ENCODE measurements at places on chromosomes 2 and 18.
A peak's percentile ranks its signal among the peaks of the same experiment; 100 is the strongest.

- no peak for DNase-seq
These were observed 60.4 kb upstream of the SIX2 start for GRCh38 chr2:45069684-45070083.

DNA sequence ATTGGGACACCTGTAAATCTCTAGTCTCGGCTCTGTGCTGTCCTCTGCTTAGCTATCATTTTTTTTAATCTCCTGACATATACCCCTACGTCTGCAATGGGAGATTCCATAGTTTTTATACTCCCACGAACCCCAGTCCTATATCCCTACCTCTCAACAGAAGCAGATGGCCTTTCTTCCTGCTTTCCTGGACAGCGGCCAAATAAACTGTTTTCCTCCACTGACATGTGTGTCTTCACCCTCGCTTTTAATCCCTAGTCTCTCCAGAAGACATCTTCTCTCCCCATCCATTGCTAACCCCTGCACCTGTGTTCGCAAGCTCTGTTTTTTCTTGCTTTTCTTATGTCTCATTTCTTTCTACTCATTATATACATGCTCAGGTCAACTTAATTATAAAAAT, 395.4 kb downstream of the EPHA4 start:
- DNase-seq: no peak

GRCh38 chr2:25078170-25079049, 36.5 kb downstream of the EFR3B start:
- peak; percentile 65 for DNase-seq

- peak; percentile 16 for DNase-seq
These were observed 571.2 kb upstream of the ZEB2 start for GRCh38 chr2:145090841-145091761.

DNA sequence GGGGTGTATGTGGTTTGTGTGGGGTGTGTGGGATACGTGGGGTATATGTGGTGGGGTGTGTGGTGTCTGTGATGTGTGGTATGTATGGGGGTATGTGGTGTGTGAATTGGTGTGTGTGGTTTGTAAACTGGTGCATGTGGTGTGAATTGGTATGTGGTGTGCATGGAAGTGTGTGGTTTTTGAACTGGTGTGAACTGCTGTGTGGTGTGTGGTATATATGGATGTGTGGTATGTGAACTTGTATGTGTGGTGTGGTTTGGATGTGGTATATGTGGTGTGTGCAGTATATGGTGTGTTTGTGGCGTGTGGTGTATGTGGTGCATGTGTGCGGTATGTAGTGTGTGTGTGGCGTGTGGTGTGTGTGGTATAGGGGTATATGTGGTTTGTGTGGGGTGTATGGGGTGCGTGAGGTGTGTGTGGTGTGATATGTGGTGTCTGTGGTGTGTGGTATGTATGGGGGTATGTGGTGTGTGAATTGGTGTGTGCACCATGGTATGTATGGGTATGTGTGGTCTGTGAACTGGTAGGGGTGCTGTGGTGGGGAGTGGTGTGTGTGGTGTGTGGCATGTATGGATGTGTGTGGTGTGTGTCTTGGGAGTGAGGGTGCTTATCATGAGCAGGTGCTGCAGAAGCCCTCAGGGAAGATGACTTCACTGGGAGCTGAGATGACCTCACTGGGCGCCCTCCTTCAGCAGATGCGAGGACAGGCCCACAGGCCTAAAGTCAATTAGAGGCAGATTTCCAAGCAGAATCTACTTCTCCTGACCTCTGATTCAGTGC, 209.6 kb upstream of the TNP1 start:
- no peak for DNase-seq

GRCh38 chr2:109510136-109511028, 103.4 kb downstream of the SEPTIN10 start:
- DNase-seq: peak; percentile 91

DNA sequence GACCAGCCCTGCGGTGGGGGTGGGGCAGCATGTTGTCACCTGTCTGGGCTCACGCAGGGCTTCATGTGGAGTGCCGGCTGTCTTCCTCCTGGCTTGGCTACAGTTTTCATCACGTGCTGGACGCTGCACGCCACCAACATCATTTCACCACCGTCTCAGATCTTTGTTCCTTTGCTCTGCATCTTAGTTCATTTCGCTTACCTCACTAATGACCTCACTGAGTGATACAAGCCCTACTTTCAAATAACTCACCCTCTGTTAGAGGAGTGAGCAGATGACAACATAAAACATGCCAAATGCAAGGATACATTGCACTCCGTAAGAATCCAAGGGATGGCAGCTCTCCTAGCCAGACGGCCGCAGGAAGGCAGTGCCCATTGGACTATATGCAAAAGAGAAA, 527.5 kb downstream of the GALR1 start:
- no peak for DNase-seq

GRCh38 chr2:54546518-54546917, 90.4 kb downstream of the SPTBN1 start:
- DNase-seq: no peak

- DNase-seq: no peak
These were observed 36.7 kb downstream of the TTN start for GRCh38 chr2:178770518-178770917.

DNA sequence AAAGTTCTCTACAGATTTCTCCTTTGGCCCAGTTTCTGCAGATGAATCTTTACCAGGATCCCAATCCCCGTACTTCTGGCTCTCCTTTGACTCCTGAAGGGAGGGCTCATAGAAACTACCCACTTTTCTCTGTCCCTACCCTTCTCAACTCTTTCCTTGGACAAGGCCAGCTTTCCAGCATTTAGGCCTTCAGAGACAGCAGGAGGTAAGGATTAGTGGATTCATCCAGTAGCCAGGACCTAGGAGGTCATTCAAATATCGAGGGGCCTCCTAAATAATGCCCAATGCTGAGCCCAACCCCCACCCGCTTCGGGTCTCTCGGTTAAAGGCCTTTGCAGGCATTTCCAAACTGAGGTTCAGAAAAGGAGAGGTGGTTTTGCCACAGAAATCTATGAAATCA, 4.8 kb upstream of the ZNF532 start:
- DNase-seq: no peak

DNA sequence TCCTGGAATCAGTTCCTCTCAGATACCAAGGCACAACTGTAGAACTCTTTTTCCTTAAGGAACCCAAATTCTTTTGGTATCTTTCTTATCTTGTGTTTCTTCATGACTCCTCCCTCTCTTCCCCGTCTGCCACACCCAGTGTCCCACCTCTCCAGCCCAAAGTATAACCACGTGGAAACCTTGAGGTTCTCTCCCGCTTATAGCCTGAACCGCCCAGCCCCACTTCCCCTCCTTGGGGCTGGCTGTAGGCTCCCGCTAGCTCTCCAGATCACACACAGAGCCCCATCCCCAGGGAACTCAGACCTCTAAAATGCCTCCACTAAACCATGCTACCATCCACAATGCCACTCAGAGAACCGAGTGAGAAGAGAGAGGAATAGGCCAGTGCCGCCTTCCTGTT, 87.5 kb downstream of the MAPRE2 start:
- no peak for DNase-seq

DNA sequence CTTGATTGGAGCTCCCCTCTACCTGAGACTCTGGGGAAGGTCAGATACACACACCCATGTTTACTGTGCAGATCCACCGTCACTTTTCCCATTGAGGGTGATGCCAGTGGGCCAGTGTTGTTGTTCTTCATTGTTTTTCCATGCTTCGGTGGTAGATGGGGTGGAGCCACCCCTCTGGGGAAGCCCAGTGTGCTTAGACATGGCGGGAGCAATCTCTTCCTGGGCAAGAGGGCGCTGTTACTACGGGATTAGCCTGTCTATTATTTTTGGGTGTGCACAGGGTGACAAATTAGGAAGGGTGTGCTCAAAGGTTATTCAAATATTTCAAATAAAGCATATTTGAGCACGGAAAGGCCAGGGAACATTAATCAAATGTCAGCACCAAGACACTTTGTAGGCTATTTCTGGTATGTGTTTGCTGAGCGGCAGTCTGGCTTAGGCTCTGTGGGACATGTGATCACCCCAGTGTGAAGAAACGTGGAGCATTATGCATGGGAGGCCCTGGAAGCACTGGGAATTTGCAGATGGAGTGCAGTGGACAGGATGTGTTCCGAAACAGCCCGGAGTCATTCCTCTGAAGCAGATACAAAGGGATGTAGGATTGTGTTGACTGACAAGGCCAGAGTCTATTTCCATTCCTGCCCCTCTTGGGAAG, 34.8 kb upstream of the SMIM21 start:
- no peak for DNase-seq

- no peak for DNase-seq
These were observed 291.6 kb downstream of the CMPK2 start for GRCh38 chr2:6574121-6574520.

DNA sequence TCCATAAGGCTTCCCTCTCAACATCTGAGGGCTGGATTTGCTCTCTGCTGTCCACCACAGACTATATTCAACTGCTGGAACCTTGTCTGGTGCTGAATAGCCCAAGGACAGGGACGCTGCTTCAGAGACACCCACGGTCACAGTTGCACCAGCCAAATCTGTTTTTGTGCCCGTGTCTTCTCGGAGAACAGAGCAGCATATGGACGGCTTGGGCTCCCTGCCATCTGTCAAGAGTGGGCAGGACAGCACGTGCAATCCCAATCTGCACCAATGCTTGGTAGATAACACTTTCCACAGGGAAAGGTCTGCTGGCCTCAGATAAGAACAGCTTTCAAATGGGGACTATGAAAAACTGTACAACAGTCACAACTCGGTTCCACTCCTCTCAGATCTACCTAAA, 466.1 kb downstream of the TGIF1 start:
- DNase-seq: no peak

GRCh38 chr2:188117706-188118105, 174.0 kb upstream of the GULP1 start:
- DNase-seq: no peak

DNA sequence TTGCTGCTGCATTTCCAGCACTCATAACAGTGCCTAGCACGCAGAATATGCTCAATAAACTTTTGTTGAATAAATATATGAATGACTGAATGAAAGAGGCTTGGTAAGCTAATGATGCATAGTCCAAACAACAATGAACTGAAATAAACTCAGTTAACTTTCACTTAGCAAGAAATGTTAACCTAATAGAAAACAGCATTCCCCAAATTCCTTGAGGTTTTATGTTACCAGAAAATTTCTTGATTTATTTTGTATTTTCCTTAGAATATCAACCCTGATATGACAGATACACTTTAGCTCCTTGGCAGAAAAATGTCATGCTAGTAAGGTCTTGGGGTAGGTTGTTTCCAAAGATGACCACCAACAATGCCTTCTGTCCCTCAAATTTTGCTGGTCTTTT, 217.4 kb downstream of the KCNE4 start:
- DNase-seq: no peak

GRCh38 chr2:200716386-200716785, 95.3 kb upstream of the BZW1 start:
- no peak for DNase-seq

- DNase-seq: no peak
These were observed 117.0 kb downstream of the HIBCH start for GRCh38 chr2:190202604-190203003.

GRCh38 chr2:216606551-216607276, 26.5 kb upstream of the IGFBP2 start:
- no peak for DNase-seq

DNA sequence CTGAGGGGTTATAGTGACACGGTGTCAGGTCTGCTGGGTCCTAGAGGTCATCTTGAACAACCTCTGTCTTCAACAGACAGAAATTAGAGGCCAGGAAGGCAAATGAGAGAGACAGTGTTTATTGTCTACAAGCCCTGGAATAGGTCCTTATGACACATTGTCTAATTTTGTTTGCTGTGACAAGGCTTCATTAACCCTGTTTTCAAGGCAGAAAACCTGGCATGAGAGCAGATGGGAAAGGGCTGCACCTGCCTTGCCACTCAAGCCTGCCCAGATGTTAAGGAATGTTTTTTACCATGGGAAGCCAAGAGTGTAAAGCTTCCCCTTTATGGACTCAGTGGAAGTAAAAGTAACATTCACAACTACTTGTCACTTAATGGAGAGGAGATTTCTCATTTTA, 275.3 kb downstream of the KCNS3 start:
- DNase-seq: no peak

GRCh38 chr18:11672846-11673454, 16.1 kb upstream of the GNAL start:
- DNase-seq: no peak

- DNase-seq: no peak
These were observed 46.6 kb downstream of the PIGN start for GRCh38 chr18:62140259-62140658.

- DNase-seq: no peak
These were observed 326.7 kb downstream of the MTX2 start for GRCh38 chr2:176595986-176596385.

DNA sequence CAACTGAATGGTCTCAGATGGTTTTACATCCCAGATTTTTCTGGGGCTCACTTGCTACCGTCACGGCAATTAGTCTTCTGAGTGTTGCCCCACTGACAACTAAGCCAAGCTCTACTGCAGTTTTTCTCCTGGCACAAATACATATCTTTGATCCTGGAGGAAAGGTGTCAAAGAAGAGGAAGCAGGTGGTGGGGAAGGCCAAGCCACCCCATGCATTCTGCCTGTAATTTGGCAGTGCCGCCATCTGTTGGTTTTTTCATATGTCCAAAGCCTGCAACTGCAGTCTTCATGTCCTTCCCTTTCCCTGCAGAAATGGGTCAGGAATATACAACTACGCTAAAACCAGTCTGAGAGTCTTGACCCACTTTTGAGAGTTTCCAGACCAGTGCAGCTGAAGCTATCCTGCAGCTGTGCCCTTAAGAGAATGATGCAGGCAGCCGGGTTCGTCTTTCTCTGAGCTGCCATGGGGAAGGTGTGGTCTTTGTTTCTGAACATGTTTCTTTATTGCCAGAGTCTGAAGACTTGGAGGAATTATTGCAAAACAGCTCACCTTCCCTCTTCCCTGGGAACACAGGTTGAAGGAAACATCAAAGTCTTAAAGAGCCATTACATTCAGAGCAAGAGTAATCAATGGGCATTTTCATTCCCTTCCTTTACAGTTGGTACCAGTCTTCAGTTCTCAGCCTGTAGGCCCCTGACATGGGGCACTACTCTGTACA, 71.8 kb upstream of the ATL2 start:
- no peak for DNase-seq

DNA sequence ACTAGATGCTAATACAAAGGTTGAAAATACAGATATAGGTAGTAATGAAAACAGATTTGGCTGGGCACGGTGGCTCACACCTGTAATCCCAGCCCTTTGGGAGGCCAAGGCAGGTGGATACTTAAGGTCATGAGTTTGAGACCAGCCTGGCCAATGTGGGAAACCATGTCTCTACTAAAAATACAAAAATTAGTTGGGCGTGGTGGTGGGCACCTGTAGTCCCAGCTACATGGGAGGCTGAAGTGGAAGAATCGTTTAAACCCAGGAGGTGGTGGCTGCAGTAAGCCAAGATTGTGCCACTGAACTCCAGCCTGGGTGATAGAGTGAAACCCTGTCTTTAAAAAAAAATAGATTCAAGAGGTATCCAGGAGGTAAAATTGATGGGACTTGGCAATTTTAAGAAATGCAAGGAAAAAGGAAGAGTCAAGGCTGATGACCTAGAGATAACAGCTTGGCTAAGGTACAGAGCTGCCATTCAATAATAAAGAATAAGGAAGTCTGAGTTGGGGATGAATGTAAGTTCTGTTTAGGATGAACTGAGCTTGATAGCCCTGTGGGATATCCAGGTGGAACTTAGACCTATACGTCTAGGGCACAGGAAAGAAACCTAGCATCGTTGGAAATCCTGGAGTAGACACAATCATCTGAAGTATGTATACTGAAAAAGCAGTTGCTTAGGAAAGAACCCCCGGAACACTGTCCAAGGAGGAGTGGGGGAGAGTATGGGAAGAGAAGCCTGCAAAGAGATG, 9.1 kb downstream of the MAT2A start:
- no peak for DNase-seq

GRCh38 chr2:162295009-162295408, 23.5 kb downstream of the IFIH1 start:
- no peak for DNase-seq

- DNase-seq: peak; percentile 71
These were observed 20.0 kb downstream of the TRIP12 start for GRCh38 chr2:229901819-229902218.

All from hepatic stellate cell (primary cell).